ENCODE measurements at places on chromosomes 12 and 14. TPM values are rescaled to one million over a fixed set of nuclear protein-coding genes. Genes with fewer than 3 reads are reported as not detected.
A peak's percentile ranks its signal among the peaks of the same experiment; 100 is the strongest.

- no peak overlapping the region for H3K27ac ChIP-seq
- H3K4me3 ChIP-seq = no peak overlapping the region
- peaks cover 12% of the 10 kb centered on the region for H3K27me3 ChIP-seq
- H3K36me3 ChIP-seq = no peaks in the 10 kb centered on the region
- DNase-seq = no peak
Observed at GRCh38 chr12:110068654-110069053, 20.3 kb upstream of the C12orf76 start.

GRCh38 chr14:103606963-103607668 is 21.9 kb upstream of the KLC1 start:
- peak overlapping the region; percentile 76 for H3K4me3 ChIP-seq
- peaks cover 16% of the 10 kb centered on the region for H3K4me1 ChIP-seq
- peaks cover 9% of the 10 kb centered on the region for H3K27me3 ChIP-seq
- peak; percentile 77 for DNase-seq
- peaks cover 15% of the 10 kb centered on the region for H3K36me3 ChIP-seq

MYF6 gene
- not detected for total RNA-seq

SLC25A47 gene
- not detected for total RNA-seq

All from HFFc6 (cell line).